Endothelial cell (in vitro differentiated cells): ENCODE measurements at places on chromosomes 6 and 20. TPM values are rescaled to one million over a fixed set of nuclear protein-coding genes. Genes with fewer than 3 reads are reported as not detected.
A peak's percentile ranks its signal among the peaks of the same experiment; 100 is the strongest.

- no peak overlapping the region for H3K27ac ChIP-seq
- no peaks in the 10 kb centered on the region for H3K4me1 ChIP-seq
- no peak overlapping the region for H3K4me3 ChIP-seq
- no peaks in the 10 kb centered on the region for H3K36me3 ChIP-seq
- H3K27me3 ChIP-seq: no peaks in the 10 kb centered on the region
Measured at GRCh38 chr6:134437376-134437775, 119.5 kb upstream of the SGK1 start.

GRCh38 chr6:160129881-160130615 is 8.4 kb downstream of the SLC22A1 start:
- peak overlapping the region; percentile 33 for H3K27ac ChIP-seq
- H3K27me3 ChIP-seq: peaks cover 6% of the 10 kb centered on the region
- no peak for DNase-seq
- peaks cover 6% of the 10 kb centered on the region for H3K36me3 ChIP-seq
- H3K4me1 ChIP-seq: peaks cover 5% of the 10 kb centered on the region

GRCh38 chr20:38203981-38204357 is 38.9 kb upstream of the TGM2 start:
- no peaks in the 10 kb centered on the region for H3K4me1 ChIP-seq
- H3K36me3 ChIP-seq: no peaks in the 10 kb centered on the region
- H3K27ac ChIP-seq: no peak overlapping the region
- no peak overlapping the region for H3K4me3 ChIP-seq
- no peak for DNase-seq
- H3K27me3 ChIP-seq: peaks cover 3% of the 10 kb centered on the region

GRCh38 chr20:51456511-51457509 is 85.7 kb downstream of the NFATC2 start:
- H3K4me1 ChIP-seq: no peaks in the 10 kb centered on the region
- H3K36me3 ChIP-seq: peaks cover 10% of the 10 kb centered on the region
- H3K27me3 ChIP-seq: peaks cover 6% of the 10 kb centered on the region
- H3K4me3 ChIP-seq: no peak overlapping the region
- H3K27ac ChIP-seq: no peak overlapping the region

GRCh38 chr6:106250953-106251352 is 74.6 kb downstream of the ATG5 start:
- H3K27me3 ChIP-seq: no peaks in the 10 kb centered on the region
- H3K27ac ChIP-seq: no peak overlapping the region
- no peak for DNase-seq
- no peaks in the 10 kb centered on the region for H3K4me1 ChIP-seq
- H3K36me3 ChIP-seq: no peaks in the 10 kb centered on the region
- H3K4me3 ChIP-seq: no peak overlapping the region

DNA sequence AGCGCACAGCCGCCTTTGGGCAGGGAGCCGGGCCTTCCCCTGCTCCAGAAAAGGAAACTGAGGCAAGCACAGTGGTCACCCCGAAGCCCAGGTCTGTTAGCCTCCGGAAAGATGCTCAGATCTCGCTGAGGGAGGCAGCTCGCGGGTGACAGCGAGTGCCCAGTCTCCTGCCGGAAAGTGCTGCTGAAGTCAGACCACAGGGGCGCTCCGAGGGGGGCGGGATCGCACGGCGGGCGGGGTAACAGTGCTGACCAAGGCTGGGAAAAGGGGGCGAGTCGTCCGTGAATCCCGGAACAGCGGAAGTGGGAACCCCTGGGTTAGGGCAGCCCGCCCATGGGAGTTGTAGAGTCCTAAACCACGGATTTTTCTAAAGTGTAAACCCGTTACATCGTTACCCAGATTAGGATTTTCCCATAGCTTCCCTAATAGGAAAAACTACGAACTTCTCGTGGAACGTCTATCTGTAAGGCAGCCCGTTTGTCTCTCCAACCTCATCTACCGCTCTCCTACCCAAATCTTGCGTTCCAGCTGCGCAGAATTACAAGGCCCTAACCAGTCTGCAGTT is 504 bp downstream of the VPS16 start:
- peaks cover 24% of the 10 kb centered on the region for H3K36me3 ChIP-seq
- H3K4me1 ChIP-seq: peaks cover 21% of the 10 kb centered on the region
- H3K4me3 ChIP-seq: peak overlapping the region; percentile 94
- peaks cover 18% of the 10 kb centered on the region for H3K27me3 ChIP-seq

GRCh38 chr6:109508166-109508860 is 25.3 kb upstream of the ZBTB24 start:
- DNase-seq: no peak
- H3K4me1 ChIP-seq: no peaks in the 10 kb centered on the region
- no peak overlapping the region for H3K4me3 ChIP-seq
- no peak overlapping the region for H3K27ac ChIP-seq
- peaks cover 3% of the 10 kb centered on the region for H3K36me3 ChIP-seq

GRCh38 chr6:21587961-21588480 is 5.5 kb upstream of the SOX4 start:
- no peaks in the 10 kb centered on the region for H3K36me3 ChIP-seq
- peaks cover 11% of the 10 kb centered on the region for H3K4me1 ChIP-seq
- H3K27ac ChIP-seq: peak overlapping the region; percentile 89
- peaks cover 4% of the 10 kb centered on the region for H3K27me3 ChIP-seq
- peak; percentile 59 for DNase-seq

DNA sequence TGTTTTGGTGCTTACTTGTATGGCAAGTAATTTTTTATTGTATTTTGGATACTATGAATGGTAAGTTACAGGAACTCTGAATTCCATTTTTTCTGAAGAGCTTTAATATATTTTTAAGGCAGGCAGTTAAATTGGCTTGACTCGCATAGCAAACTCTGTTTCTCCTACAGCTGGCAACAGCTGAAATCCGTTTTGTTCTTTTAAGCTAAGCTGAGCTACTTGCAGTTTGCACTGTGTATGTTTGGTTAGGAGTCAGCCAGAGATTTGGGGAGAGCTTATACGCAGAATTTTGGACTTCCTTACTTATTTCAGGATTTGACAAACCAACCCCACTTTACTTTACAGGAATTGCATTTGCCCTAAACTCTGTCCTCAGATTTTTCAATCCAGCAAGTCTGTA is 179.1 kb downstream of the COL19A1 start:
- H3K27me3 ChIP-seq: no peaks in the 10 kb centered on the region
- no peak overlapping the region for H3K27ac ChIP-seq
- DNase-seq: no peak
- H3K4me1 ChIP-seq: no peaks in the 10 kb centered on the region

GRCh38 chr6:24825130-24825630 is 26.5 kb upstream of the ARMH2 start:
- no peak overlapping the region for H3K4me3 ChIP-seq
- no peak overlapping the region for H3K27ac ChIP-seq
- H3K27me3 ChIP-seq: no peaks in the 10 kb centered on the region
- H3K36me3 ChIP-seq: no peaks in the 10 kb centered on the region
- no peak for DNase-seq

DNA sequence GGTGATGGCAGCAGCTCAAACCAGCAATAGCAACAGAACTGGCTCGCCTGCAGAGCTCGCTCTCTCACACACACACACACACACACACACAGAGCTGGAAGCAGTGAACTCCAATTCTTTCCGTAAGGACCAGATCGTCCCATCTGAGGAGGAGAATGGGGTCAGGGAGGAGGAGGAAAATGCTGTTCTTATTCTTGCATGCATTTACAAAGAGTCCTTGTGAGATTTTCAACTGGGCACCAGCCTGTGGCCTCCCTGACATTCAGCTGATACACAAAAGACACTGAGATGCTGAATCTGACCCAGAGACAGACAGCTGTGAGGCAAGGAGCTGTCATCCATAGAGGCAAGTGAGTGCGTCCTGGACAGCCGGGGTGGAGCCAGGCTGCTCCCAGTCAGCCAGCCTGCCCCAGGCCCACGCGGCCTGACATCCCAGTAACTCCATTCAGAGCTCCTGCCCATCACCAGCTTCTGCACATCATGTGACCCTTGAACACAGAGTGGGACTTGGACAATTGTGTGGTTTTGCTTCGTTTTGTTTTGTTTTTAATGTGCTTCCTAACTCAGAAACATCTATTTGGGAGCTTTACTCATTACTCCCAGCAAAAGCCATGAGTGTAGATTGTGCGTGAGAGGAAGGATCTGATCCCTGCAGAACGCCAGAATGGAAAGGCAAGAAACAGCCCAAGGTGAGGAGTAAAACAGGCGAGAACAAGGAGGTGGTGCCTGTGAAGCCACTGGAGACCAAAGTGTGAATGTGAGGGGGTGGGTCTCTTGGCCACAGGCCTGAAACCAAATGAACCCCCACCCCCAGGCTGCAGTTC is 2.1 kb downstream of the SERPINB9 start:
- peaks cover 7% of the 10 kb centered on the region for H3K27me3 ChIP-seq
- H3K4me1 ChIP-seq: peaks cover 24% of the 10 kb centered on the region
- peaks cover 31% of the 10 kb centered on the region for H3K36me3 ChIP-seq
- H3K27ac ChIP-seq: no peak overlapping the region
- no peak overlapping the region for H3K4me3 ChIP-seq

DNA sequence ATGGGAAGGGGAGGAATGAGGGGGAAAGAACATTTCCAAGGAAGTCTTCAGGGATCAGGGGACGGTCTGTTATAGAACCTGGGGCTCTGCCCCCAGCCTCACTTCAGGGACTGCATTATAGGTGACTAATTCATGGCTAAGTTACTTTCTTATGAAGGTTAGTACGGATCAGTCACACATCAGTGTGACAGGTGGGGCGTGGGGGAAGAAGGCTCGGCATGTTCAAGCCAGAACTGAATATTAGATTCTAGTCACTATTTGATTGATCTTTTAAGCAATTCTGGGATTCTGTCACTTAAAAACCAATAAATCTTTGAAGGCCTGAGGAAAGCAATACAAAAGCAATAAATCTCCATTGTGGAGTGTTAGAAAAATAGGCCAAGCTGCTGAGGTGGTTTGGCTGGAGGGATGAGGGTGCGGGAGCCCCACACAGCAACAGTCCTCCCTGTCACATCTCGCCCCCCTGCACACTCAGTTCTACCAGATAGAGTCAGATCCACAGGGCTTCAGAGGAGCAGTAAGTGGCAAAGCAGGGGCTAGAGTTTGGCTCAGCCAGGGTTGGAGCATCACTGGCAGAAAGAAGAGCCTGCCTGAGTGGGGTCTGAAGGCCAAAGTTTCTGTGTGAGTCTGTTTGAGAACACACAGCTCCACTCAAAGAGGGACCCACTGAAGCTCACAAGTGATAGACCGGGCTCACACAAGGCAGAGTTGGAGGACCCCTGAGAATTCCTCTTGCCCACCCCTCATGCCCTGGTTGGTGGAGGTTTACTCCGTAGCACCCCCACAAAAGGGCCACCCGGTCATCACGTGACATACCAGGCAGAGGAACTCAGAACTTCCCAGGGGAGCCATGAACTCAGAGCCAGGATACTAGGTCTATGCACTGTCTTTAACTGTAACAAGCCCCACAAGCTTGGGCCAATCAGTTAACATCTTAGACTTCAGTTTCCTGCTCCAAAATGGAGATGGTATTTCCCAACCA is 728.3 kb upstream of the CHD6 start:
- DNase-seq: no peak
- H3K27me3 ChIP-seq: peaks cover 1% of the 10 kb centered on the region
- peaks cover 9% of the 10 kb centered on the region for H3K36me3 ChIP-seq
- no peak overlapping the region for H3K4me3 ChIP-seq
- no peaks in the 10 kb centered on the region for H3K4me1 ChIP-seq

DNA sequence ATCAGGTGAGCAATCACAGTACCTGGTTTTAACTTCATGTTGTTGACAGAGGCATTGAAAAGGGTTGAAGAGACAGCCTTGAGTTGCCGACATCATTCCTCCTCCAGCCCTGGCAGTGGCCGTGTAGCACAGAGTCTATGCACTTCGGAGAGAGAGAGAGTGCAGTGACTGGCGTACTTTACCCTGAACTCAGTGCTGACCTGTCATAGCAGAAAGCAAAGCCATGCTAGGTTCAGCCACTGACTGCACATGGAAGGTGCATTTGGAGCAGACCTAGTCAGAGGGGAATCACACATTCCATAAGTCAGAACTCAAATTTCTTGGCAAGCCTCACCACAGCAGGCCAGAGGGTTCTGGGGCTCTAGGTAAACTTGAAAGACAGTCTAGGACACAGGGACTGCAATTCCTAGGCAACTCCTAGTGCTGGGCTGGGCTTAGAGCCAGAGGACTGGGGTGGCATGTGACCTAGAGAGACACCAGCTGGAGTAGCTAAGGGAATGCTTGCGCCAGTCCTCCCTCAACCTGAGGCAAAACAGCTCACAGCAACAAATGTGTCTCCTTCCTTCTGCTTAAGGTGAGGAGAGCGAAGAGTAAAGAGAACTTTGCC is 69.1 kb downstream of the ELOVL4 start:
- no peaks in the 10 kb centered on the region for H3K27me3 ChIP-seq
- no peaks in the 10 kb centered on the region for H3K36me3 ChIP-seq
- H3K27ac ChIP-seq: no peak overlapping the region
- no peak for DNase-seq
- H3K4me3 ChIP-seq: no peak overlapping the region
- peaks cover 13% of the 10 kb centered on the region for H3K4me1 ChIP-seq

- H3K27ac ChIP-seq: no peak overlapping the region
- no peak for DNase-seq
- H3K4me1 ChIP-seq: no peaks in the 10 kb centered on the region
Measured at GRCh38 chr6:107870381-107870780, 46.3 kb upstream of the SCML4 start.

GRCh38 chr6:137641474-137642077 is 147.4 kb upstream of the OLIG3 start:
- H3K4me1 ChIP-seq: no peaks in the 10 kb centered on the region
- H3K27me3 ChIP-seq: peaks cover 1% of the 10 kb centered on the region
- no peak overlapping the region for H3K27ac ChIP-seq
- no peak overlapping the region for H3K4me3 ChIP-seq
- peak; percentile 64 for DNase-seq
- H3K36me3 ChIP-seq: no peaks in the 10 kb centered on the region

GRCh38 chr6:162736961-162737360 is 9.2 kb downstream of the PACRG start:
- no peak overlapping the region for H3K27ac ChIP-seq
- H3K4me1 ChIP-seq: peaks cover 5% of the 10 kb centered on the region
- peaks cover 2% of the 10 kb centered on the region for H3K27me3 ChIP-seq
- H3K36me3 ChIP-seq: no peaks in the 10 kb centered on the region

The REV3L gene
- 19.7 TPM for total RNA-seq

The YIPF3 gene
- total RNA-seq: 138 TPM

The TNFRSF21 gene
- total RNA-seq: 32.5 TPM

The CNKSR3 gene
- total RNA-seq: 9.7 TPM

The HRH3 gene
- total RNA-seq: not detected

The UBD gene
- total RNA-seq: not detected

The CRISP3 gene
- total RNA-seq: 0.80 TPM

The RFX6 gene
- not detected for total RNA-seq
